ENCODE measurements at places on chromosomes 4 and X.
A peak's percentile ranks its signal among the peaks of the same experiment; 100 is the strongest.

DNA sequence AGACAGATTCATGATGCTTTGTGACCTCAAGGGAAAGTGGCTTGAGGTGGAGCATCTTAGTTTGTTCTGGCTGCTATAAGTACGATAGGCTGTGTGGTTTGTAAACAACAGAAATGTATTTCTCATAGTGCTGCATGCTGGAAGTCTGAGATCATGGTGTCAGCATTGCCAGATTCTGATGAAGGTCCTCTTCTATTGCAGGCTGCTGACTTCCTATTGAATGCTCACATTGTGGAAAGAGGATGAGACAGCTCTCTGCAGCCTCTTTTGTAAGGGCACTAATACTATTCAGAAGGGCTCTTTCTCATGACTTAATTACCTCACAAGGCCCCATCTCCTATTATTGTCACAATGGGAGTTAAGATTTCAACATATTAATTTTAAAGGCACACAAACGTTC, 1674.0 kb upstream of the PCDH7 start:
- peak; percentile 17 for DNase-seq

DNA sequence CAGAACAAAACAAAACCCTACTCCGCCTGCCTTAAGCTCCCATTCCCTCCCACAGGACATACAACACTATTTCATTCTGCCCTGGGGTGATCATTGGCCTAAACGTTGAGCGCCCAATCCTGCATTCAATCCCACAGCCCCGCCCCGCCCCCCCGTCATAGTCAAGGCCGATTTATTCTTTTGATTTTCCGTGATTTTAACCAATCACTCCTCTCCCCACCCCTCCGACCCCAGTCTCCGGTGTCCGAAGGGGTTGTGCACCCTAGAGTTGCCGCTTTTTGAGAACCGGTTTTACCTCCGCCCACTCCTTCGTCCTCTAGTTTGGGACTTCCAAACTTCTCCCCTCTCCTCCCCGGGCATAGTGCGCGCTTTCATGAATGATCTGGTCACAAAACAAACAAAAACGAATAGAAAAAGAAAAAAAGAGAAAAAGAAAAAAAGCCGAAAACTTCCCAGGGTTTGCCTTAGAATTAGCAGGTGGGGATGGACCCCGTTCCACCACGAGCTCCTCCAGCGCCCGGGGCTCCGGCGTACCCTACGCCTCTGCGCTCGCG, 446 bp upstream of the UBE2A start:
- peak; percentile 38 for DNase-seq

DNA sequence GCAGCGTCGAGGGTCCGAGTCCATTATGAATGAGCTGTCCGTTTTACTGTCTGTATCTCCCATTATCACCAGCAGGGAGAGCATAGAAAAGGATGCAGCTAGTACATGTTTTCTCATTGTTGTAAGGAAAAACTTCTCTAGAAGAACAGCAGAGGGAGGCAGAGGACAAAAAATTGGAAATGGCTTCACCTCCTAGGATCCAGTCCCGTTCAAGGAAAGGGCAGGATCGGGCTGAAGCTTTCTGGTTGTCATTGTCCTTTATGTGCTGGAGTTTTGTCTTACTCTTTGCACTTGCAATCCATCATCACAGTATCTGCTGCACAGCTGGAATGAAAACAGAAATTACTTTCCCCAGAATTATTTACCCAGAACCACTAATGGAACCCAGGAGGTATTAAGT, 14.7 kb downstream of the NDP start:
- peak; percentile 80 for DNase-seq

DNA sequence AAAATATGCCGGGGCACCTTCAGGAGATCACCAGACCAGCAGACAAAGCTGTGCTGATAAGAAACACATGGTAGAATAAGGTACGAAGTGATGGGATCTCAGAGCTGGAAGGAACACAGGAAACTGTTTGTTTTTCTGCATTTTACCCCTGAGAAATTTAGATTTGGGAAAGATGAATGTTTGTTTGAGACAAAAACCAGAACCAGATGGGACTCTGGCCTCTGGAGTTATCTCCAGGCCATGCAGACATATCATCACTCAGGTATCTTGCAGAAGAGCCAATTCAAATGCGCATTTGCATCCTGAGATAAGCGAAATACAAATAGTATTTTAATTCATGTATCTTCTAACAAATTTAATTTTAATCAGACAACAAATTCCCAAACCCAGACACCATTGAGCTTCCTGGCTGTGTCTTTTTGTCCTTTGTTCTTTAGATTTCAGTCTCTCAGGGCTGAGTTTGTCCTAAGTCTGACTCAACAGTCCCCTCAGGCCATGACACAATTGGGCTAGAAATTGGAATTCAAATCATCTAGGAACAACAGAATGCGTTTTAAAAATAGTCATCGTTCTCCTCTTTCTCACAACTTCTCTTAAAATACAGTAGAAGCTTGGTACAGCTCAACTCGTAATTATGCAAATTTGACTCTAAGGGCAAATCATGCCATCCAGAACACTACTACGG, 159.0 kb downstream of the PACRGL start:
- DNase-seq = no peak

DNA sequence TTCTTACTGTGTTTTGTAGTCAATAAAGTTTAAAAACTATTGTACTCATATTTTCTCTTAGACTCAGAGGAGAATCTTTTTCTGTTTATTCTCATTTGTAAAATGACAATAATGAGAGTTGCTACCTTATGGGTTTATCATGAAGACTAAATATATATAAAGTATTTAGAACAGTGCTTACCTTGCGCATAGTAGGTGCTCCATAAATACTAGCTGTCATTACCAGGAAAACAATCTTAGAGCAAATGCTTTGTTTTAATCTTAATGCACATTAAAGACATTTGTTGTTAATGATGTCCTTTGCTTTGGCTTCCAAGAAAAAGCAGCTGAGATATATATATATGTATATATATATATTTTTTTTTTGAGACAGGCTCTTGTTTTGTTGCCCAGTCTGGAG, 44.9 kb downstream of the FIP1L1 start:
- no peak for DNase-seq

DNA sequence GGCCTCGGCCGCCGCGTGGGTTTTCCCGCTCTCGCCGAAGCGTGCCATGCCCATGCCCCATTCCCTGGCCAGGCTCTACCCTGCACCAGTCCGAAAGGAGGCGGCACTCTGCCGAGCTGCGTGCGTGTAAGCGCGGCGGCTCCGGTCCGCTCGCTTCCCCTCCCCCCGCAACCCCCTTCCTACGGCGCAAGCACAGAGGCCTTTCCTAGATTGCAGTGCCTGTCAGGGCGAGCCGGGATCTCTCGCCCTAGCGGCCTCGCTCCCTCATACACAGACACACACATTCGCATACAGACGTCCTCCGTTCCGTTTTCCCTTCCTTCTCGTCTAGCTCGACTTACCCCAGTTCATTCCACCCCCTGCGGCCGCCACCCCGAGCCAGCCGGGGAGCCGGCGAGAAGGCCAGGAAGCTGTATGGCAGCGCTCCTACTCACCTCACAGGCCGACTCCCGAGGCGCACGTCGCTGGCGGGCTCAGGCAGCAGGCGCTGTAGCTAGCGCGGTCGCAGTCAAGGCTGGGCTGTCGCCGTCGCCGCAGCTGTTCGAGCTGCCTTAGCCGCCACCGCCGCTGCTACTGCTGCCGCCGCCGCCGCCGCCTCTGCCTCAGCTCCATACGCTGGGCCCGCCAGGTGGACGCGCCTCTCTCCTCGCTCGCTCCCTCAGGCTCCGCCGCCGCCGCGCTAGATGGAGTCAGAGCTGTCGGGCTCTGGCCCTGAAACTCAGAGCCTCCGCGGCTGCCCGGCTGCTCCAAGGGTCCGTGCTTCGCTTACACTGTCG, 615 bp downstream of the NEXMIF start:
- peak; percentile 1 for DNase-seq

GRCh38 chr4:121227341-121227792, 63.2 kb upstream of the TNIP3 start:
- no peak for DNase-seq

DNA sequence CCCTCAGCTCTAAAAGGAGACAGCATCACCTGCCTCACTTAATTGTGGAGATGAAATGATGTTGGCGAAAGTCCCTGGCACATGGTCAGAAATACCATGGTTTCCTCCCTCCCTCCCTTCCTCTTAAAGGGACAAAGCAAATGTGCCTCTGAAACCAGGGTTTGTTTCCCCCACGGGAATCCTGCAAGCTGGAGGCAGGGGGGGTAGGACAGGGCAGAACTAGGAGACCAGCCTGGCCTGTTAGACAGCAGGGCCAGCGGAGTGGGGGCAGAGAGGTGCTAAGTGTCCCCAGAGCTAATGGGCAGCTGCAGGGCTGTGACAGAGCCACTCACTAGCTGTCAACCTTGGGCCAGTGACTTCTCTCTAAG, 5.7 kb downstream of the RTL5 start:
- no peak for DNase-seq

- peak; percentile 17 for DNase-seq
These were observed 145.1 kb upstream of the ARHGEF9 start for GRCh38 chrX:63930140-63930539.

DNA sequence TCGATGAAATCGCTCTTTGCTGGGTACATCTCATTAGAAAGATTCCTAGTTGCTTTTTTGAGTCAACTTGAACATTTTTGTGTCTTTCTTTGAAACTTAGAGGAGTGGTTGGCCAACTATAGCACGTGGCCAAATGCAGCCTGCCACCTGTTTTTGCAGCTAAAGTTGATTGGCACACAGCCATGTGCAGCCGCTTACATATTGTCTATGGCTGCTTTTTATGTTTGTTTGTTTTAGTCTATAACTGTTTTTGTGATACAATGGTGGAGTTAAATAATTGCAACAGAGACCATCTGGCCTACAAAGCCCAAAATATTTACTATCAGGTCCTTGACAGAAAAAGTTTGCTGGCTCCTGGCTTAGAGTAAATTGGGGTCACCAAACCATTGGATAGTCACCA, 86.3 kb downstream of the CLCN4 start:
- no peak for DNase-seq

- no peak for DNase-seq
These were observed 90.8 kb downstream of the NAA11 start for GRCh38 chr4:79235095-79235494.

DNA sequence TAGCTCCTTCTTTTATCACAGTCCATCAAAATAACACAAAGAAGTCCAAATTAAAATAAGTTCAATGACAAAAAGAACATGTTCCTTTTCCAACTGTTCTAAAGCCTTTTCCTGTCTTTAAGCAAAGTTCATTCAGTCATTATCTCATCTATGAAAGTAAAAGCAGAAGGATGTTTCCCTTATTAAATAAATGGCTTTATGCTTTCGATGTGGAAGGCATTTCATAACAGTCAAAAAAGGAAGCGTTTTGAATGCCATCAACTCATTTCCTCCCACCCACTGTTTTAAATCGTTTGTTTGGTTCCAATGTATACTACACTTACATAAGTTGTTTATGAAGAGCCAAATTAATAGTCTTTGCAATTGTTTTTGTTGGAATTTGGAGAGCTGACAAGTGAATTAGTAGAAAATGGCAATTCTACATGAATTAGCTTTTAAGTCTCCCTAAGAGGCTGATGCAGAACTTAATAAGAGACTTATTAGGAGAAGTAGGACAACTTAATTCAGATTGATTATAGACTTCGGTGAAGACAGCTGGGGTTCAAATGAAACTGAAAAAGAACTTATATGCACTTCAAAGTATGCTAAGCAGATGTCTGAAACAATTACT, 392.6 kb upstream of the FTHL17 start:
- DNase-seq = no peak

DNA sequence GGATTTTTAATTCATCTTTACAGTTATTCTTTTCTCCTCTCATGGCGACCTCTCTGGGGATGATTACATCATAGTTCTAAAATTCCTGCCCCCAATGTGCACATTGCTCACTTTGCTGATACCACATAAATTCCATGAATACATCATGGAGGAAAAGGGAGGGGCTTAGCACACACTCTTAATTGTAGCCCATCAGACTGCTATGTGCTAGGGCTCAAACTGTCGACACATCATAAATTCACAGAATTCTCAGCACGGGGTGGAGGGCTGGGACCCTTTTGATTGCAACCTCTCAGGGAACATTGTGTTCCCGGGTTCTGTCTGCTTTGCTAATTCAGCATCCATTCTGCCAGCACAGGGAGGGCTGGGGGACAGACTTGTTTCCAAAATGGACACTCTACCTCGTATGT, 592.9 kb downstream of the BCOR start:
- peak; percentile 9 for DNase-seq

- no peak for DNase-seq
These were observed 117.8 kb downstream of the EFHC2 start for GRCh38 chrX:44225667-44226066.

DNA sequence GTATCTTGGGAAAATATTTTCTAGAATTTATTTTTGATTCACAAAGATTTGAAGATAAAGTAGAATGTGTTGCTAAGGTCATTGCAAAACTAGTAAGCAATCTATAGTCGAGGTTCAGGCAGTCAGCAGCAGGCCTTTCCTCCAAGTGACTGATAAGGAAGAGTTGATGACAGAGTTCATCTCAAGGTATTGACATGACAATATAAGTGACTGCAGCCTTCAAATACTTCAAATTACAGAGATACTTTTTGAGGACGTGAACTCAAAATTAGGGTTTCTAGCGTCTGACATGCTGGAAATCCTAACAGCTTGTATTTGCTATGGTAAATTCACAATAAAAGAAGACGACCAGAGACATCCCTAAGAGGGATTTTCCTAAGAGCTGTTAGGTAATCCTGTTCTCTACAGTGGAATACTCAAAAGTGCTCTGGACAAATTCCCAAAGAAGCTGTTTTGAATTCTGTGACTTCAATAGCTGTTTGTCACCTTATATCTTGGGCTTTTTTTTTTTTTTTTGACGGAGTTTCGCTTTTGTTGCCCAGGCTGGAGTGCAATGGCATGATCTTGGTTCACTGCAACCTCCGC, 7.4 kb downstream of the ARHGAP10 start:
- DNase-seq = no peak
